SK-MEL-5 (cell line): ENCODE measurements at places on chromosomes 2 and 18. TPM values are rescaled to one million over a fixed set of nuclear protein-coding genes. Genes with fewer than 3 reads are reported as not detected.

DNA sequence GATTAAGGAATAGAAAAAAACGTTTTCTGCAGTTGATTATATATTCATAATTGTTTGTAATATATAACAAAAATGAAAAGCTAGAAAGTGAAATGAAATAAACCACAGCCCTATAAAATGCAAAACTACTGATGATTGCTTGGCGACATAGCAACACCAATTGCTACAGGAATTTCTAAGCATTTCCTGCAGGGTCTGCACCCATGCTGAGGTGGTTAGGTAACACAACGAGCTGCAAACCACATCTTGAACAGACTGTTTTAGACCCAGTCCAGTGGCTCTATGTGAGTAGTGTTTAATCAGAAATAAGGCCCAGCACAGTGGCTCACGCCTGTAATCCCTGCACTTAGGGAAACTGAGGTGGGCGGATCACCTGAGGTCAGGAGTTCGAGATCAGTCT lies 17.2 kb upstream of the UGT1A9 start:
- DNase-seq: no peak

- no peak for DNase-seq
Observed at GRCh38 chr2:85907671-85908157, 18.9 kb upstream of the ST3GAL5 start.

UGT1A3 gene
- total RNA-seq: not detected in 2 replicates

GRCh38 chr2:72211777-72212485 lies 64.3 kb upstream of the CYP26B1 start:
- no peak for DNase-seq

TCF7L1 gene
- total RNA-seq: 0.71 and 1.1 TPM in 2 replicates

DNA sequence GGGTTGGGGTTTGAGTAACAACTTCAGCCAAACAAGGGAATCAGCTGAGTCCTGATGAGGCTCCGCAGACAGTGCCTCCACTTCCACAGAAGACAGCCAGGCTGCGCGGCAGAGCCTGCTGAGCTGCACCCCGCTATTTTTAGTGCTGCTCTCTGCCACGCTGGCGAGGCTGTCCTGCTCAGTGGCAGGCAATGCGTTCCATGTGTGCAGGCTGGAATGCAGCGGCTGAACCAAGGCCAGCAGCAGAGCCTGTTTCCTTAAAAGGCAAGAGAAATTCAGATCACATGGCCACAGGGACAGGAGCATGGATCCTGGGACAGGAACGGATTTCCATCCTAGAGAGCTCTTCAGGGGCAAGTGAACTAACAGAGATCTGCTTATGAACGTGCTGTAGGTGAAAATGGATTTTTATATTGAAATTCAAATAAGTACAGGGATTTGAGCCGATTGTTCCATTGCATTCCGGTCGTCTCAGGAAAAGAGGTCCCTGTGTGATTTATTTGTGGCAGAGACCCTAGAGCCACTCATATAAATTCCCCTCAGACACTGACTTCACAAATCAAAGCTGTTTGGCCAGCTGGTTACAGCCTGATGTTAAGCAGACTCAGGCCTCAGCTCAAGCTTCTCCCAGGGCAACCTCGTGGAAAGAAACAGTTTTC lies 98.7 kb downstream of the COL6A3 start:
- no peak for DNase-seq

LIMS3 gene
- 0.64 TPM in 1 of 2 replicates, not detected in the other for total RNA-seq

DNA sequence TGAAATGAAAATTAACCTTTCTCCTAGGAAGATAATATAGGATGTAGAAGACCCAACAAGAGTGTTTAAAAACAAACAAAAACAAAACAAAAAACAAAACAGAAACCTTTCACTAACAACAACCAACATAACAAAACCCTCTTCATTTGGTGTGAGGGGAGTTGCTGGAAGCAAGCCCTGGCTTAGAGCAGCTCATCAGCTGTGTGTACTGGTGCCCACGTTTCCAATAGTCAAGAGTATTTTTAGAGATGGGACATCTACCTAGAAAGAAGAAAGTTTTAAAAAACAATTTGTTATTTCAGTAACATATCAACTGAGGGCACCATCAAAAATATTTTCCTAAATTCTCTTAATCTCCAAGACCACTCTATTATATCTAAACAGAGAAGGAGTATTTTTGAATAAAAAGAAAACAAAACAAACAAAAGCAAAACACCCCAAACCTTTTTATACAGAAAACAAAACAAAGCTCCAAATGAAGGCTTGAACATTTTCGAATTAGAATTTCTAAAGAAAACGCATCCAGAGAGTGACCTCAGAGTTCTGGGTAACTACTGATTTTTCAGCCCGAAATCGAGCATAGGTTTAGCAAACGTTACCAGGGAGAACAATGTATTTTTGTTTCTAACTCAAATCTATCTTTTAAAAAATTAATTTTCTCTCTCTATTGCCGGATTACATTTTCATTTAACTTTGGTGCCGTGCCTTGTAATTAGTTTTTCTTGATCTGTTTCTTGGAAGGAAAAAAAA lies 134.6 kb downstream of the INSIG2 start:
- DNase-seq: no peak

CCL20 gene
- 0.96 and 2.7 TPM in 2 replicates for total RNA-seq

DNA sequence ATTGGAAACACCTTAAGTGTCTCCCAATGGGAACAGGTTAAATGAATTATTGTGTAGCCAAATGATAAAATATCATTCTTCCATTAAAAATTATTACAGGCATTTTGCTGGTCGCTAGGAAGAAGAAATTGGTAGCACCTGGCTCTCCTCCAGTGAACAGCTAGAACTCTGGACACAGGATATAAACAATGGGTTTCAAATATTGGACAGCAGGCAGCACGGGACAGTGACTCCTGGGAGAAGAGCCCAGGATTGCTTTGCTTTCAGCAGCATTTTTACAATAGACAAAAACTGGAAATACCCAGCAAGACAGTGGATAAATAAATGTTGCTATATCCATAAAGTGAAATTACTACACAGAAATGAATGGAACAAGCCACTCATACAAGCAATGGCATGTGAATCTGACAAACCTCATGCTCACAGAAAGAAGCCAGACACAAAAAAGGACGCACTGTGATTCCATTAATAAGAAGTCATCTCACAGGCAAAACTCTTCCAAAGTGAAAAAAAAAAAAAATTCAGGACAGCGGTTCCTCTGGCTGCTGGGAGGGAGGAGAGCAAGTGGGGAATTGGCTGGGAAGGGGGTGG lies 50.5 kb downstream of the LAMA1 start:
- peak; percentile 58 for DNase-seq

- DNase-seq: no peak
Observed at GRCh38 chr2:235165136-235165535, 213.3 kb downstream of the SH3BP4 start.

MATN3 gene
- 0.34 TPM in 1 of 2 replicates, not detected in the other for total RNA-seq

SUCLG1 gene
- 184 and 194 TPM in 2 replicates for total RNA-seq

- DNase-seq: no peak
Observed at GRCh38 chr18:34548120-34548972, 161.8 kb upstream of the DTNA start.

DNA sequence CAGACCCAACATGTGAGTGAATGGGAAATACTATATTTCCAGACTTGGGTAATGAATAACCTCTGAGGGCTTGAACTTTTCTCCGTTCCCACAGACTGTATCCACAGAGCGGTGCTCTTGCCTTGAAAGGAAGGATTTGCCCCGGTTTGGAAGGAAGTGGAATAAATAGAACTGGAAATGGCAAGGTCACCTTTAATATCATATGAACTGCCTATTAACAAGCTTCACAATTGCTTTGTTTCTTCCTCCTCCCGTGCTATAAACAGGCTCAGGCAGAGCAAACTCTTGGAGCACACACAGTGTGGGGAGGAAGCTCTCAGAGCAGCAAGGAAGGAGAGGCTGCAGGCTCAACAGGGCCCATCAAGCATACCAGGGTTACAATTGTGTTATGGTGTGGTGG lies 28.5 kb upstream of the DARS1 start:
- DNase-seq: peak; percentile 21

DNA sequence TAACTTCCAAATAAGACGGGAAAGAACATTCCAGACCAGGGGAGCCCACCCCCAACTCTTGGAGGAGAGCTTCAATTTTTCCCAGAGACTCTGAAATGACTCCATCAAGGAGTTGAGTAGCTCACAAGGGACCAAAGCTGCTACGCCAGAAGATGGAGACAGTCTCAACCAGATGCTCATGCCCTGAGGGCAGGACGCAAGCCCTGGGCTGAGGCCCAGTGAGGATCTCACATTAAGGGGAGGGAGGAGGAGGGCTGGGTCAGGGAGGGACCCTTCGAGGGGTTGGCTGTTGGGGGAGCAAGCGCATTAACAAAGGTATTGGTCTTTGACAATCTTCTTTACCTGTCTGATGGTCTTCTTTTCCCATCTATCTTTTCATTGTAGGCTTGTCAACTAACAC lies 141.3 kb upstream of the SLC1A4 start:
- no peak for DNase-seq

HOXD12 gene
- 0.42 TPM in 1 of 2 replicates, not detected in the other for total RNA-seq

- no peak for DNase-seq
Observed at GRCh38 chr18:62420151-62420512, 95.0 kb downstream of the TNFRSF11A start.

DNA sequence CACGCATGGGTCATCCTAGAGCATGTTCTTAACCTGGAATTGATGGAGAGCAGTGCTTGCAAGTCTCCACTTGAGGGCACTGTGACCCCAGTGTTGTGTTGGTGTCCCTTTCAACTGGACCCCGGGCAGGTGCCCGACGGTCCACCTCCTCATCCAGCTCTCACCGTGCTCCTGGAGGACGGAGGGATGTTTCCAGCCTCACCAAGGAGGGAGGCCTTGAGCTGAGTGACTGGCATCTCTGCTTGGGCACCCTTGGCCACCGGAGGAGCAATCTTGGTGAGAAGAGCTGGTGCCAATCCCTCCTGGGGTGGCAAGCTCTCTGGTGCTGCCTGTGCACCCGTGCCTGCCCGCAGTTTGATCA lies 45.4 kb upstream of the ASB18 start:
- DNase-seq: peak; percentile 42

PSMA8 gene
- total RNA-seq: not detected in 2 replicates

- DNase-seq: no peak
Observed at GRCh38 chr2:36696533-36696932, at the start of gene VIT. Gene VIT, plus strand, starts transcription at chr2:36696707. Its CDS starts 19,664 bp downstream, at chr2:36716371.

DNA sequence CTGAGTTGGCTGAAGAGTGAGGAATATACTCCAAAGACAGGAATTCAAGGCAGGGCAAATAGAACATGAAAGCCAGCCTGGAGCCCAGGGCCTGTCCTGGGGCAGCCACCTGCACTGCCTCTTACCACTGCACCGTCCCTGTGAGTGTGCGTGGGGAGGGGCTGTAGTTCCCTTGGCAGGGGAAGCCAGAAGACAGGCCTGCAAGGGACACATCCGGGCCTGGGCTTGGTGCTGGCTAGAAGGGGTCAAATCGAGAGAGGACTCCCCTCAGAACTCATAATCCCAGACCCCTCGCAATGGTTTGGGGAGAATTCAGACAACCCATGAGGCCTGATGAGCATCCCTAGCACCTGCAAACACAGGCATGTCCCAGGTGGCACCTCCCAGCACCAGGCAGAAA lies 87.0 kb downstream of the HDAC4 start:
- DNase-seq: no peak

CAPN13 gene
- total RNA-seq: not detected in 2 replicates

DNA sequence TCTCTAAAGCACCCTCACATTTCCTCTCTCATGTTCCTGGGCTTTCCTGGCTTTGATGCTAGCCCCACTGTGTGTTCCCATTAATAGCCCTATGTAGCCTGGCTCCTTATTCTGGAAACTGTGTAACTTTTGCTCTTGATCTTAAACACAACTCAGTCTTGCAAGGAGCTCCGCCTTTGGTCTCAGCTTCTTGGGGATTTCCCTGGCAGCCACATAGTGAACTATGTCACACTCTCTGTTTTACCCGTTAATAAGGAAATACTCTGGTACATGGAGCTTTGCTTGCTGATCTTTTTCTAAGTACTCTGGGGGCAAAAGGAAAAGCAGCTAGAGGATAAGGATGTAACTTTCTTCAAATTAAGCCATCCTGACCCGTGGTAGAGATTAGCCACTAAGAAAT lies 259.3 kb downstream of the NEDD4L start:
- no peak for DNase-seq

GRCh38 chr2:204486805-204487204 lies 58.5 kb upstream of the PARD3B start:
- no peak for DNase-seq

DNA sequence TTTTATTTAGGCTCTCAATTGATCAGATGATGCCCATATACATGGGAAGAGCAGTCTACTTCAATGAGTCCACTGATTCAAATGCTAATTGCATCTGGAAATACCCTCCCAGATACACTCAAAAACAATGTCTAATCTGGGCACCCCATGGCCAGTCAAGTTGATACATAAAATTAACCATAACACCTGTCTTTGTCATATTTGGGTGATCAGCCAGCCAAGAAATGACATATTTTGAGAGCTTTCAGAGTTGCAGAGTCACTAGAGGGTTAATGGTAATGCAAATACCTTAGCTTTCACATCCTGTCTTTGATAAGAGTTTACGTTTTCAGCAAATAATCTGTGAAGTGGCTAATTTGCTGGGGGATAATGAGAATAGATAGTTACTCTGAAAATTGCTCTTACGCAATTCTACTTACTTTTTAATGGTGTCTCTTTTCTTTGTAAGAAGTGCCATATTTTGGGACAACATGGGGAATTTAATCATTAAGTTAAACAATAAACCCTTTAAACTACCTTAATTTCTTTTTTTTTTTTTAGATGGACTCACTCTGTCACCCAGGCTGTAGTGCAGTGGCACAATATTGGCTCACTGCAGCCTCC lies 49.1 kb downstream of the CCDC195 start:
- DNase-seq: no peak

GRCh38 chr2:186874713-186875112 lies 25.7 kb upstream of the ZSWIM2 start:
- no peak for DNase-seq

- no peak for DNase-seq
Observed at GRCh38 chr2:23007631-23008235, 377.2 kb upstream of the KLHL29 start.

DNA sequence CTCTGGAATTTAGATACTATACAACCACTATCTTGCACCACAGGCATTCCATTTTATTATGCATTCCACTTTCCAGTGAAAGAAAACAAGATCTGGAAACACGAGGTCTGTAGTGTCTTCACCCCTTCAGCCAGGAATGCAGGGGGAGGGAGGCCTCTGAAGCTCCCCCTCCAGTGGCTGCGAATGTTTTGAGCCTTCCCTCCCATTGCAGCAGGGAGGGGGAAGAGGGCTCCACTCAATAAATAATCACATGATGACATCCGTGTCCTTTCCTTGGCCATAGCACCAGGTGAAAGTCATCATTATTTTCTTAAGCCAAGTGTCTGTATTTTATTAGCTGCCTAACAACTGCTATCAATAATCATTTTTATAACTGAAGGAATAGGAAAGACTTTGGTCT lies 38.6 kb downstream of the ALPK2 start:
- DNase-seq: no peak

DNA sequence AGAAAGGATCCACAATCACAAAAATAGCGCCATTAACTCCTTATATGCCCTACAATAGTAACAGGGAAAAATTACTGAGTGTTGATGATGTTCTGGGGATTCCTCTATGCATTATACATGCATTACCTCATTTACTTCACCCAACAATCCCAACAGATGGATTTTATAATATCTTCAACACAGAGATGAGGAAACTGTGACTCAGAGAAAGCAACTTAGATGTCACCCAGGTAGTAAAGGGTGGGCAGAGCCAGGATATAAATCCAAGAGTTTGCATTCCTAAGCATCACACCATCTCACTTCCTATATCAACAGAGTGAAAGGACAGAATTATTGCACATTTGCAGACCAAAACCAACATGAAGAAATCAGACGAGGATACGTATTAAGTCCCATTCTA lies 144.2 kb downstream of the TCF4 start:
- no peak for DNase-seq
